ENCODE measurements at places on chromosomes 7 and 10. TPM values are rescaled to one million over a fixed set of nuclear protein-coding genes. Genes with fewer than 3 reads are reported as not detected.

LIPK gene
- total RNA-seq = not detected

SFTPA1 gene
- total RNA-seq = not detected

TUBB8 gene
- not detected for total RNA-seq

KCNIP2 gene
- total RNA-seq = not detected

ZEB1 gene
- 84.1 TPM for total RNA-seq

HECTD2 gene
- total RNA-seq = 5.6 TPM

NRCAM gene
- 116 TPM for total RNA-seq

SLC26A5 gene
- not detected for total RNA-seq

HOGA1 gene
- 121 TPM for total RNA-seq

RPEL1 gene
- total RNA-seq = 0.25 TPM

RAB19 gene
- total RNA-seq = 3.5 TPM

Measured in renal cortical epithelial cell (primary cell).